ENCODE measurements at places on chromosomes 16 and 17.
A peak's percentile ranks its signal among the peaks of the same experiment; 100 is the strongest.

DNA sequence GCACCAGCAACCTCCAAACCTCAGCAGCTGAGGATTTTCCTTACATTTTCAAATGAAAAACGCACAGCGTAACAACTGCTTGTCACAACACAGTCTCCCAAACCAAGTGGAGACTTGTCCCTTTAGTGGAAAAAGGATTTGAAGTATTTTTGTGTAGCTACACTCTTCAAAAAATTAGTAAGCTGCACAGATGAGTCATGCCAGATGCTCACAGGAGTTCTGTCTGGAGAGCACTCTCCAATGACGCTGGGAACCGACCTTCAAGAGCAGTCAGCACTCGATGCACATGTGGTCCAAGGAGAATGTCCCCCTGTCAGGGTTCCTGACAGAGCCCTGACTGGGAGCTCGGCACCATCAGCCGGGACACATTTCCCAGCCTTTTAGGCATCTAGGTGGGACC, 39.8 kb downstream of the MAP1LC3B start:
- DNase-seq: no peak

DNA sequence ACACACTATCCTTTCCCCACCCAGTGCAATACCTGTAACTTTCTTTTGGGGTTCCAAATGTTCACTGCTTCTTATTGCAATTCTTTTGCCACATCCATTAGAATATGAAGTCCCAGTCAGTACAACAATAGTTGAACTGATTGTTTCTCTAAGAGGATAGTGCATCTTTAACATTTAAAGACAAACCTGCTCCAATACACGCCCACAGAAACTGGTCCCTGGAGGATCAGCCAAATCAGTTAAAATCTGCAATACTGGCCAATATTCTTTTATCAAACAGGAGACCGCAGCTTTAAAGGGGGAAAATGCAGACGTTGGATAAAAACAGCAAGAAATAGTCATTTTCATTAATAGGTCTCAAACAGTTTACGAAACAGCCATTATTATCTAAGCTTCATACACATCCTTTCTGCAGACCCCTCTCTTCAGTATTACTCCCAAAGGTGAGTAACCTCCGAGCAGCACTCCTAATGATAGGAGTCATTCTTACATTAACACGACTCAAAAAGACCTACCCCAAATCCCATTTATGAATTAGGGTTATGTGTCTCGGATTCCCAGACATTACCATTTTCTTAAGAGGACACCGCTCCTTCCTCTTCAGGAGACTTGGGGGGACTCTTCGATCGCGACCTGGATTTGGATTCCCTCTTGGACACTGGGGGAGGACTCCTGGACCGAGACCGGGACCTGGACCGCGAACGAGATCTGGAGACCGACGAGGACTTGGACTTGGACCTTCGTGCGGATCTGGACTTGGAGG, 1.4 kb downstream of the SRSF2 start:
- no peak for DNase-seq

DNA sequence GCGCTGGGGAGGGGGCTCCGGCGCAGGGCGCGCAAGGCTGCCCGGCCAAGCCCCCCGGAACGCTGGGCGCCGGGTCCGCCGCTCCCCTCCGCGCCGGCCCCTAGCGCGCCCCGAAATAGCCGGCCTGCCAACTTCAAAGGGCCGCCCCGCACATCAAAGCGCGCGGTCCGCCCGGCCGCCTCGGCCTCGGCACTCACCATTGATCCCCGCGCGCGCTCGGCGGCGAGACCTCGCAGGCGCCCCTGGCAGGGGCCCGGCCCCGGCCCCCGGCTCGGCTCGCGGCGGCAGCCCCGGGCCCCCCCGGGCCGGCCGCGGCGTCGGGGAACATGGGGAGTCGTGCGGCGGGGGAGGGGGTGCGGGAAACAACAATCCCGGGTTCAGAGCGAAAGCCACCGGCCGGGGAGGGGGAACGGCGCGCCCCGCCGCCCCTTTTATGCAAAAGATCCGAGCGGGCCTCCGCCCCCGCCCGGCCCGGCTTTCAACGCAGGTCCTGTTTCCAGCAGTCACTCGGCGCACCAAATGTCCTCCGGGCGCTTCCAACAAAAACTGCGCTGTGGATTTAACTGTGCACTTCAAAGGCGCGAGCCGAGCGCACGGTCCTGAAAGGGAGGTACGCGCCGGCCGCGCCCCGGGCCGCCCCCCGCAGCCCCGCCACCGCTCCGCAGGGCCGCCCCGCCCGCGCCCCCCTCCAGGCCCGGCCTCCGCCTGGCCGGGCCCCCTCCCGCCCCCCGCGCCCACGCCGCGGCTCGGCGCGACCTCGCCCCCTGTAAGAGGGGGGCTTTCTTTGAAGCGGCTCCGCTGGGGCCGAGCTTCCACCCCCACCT, 608 bp downstream of the AXIN2 start:
- DNase-seq: peak; percentile 65

- DNase-seq: no peak
These were observed 2.5 kb upstream of the SMPD3 start for GRCh38 chr16:68450741-68451255.

DNA sequence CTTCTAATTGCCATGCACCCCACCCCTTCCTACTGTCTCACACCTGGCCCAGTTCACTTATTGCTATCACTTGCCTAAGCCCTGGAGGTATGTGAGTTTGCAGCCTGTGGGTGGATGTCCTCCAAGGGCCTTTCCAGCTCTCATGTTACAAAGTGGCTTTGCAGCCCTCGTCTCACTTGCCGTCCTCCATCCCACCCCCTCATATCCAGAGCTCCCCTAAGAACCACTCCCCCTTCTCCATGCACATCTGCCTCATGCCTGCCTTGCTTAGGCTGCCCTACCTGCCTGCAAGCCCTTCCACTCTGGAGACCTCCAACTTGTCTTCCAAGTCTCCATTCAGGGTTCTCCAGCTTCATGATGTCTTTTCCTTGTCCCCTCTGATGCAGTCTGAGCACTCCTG, 119.4 kb upstream of the NLRP1 start:
- no peak for DNase-seq

GRCh38 chr17:71649941-71650350, 470.9 kb upstream of the SOX9 start:
- DNase-seq: no peak

DNA sequence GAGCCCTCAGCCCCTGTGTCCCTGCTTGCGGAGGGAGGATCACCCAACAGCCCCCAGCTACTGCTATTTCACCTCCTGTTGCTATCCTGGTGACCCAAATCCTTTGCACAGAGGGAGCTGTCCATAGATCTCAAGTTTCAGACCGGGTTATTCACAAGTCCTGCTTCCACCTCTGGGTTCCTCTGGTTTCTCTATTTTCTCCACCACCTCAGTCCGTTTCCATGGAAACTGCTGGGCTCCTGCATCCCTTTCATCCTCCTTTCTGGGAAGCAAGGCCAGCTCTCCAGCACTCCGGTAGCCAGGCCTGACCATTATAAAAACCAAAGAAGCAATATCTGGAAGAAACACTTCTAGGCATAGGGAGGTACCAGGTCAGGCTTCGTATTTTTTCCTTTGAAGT, 4.8 kb upstream of the CALB2 start:
- no peak for DNase-seq

GRCh38 chr17:31869031-31869430, 10.0 kb upstream of the COPRS start:
- DNase-seq: no peak

DNA sequence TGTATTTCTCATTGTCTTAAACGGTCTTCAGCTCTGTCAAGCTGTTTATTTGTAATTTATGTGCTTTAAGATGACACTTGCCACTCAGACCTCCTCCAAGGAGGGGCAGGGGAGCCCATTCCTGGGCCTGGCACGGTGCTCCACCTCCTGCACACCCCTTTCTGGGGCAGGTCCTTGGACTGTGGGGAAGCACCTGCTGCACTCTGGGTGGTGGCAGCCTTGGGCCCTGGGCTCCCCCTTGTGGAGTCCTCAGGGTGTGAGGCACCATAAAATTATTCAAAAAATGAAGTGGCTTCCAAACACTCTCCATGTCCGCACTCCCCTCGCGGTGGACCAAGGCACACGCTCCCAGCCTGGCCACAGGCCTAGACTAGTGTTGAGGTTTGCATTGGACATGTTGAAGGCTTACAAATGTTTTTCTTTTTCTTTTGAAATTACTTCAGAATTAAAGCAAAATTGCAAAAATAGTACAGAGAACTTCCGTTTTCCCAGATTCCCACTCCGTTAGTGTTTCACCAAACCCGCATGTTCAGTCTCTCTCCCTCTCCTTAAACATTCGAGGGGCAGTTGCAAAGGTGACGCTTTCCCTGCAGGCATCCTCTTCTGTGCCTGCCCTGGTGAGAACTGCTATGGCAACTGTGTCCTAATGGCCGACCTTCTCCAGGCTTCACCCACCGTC, 32.4 kb downstream of the FOXK2 start:
- DNase-seq: peak; percentile 76

GRCh38 chr16:69188236-69188549, 1.2 kb downstream of the SNTB2 start:
- DNase-seq: no peak

DNA sequence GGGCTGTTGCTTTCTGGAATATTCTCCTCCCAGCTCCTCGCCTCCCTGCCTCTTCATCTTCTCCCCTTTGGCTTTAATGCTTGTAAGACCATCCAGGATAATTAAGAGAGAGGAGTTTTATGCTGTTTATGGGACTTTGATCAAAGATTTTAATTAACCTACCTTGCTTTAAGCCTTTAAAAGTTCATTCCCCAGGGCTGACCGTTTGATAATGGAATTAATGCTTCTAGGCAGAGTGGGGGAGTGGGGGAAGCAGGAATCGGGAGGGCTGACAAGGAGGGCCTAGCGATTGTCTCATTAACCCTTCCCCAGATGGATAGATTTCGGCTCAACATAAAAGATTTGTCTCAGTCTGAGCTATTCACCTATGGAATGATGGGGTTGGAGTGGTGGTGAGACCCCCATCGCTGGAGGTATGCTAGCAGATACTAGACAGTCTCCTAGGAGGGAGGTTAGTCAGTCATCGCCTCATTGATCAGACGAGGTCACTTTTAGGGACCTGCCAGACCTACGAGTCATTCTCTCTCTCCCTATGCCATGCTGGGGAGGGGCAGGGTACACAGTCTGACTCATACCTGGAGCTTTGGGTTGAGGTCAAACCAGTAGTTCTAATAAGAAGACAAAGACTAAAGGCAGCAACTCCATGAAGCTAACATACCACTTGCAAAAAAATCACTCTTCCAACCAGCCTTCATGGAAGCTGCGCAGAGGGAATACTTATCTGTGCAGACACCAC, 236.6 kb upstream of the NLRP1 start:
- DNase-seq: no peak

GRCh38 chr16:78333808-78334207, 234.4 kb downstream of the WWOX start:
- DNase-seq: no peak

DNA sequence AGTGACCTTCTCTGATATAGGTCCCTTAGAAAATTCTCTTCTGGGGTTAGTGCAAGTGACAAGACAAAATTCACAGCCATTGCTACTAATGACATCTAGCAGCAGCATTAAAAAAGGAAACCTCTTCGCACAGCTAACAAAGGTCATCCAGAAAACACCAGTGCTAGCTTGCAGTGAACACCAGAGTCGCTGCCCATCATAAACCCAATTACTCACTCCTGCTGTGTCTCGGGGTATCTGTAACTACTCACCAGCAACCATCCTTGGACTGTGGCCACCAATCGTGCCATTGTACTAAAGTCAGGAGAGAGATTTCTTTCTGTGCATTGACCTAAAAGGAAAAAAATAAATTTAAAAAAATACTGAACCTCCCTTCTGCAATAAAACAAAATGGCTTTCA, 1494.7 kb upstream of the CDH8 start:
- no peak for DNase-seq

GRCh38 chr17:63001689-63002394, 35.8 kb downstream of the TANC2 start:
- no peak for DNase-seq

- DNase-seq: no peak
These were observed 59.9 kb downstream of the TAOK1 start for GRCh38 chr17:29449865-29450671.

GRCh38 chr16:28891964-28892890, 13.9 kb downstream of the ATP2A1 start:
- no peak for DNase-seq

GRCh38 chr17:76428511-76428910, 24.4 kb downstream of the UBE2O start:
- no peak for DNase-seq

DNA sequence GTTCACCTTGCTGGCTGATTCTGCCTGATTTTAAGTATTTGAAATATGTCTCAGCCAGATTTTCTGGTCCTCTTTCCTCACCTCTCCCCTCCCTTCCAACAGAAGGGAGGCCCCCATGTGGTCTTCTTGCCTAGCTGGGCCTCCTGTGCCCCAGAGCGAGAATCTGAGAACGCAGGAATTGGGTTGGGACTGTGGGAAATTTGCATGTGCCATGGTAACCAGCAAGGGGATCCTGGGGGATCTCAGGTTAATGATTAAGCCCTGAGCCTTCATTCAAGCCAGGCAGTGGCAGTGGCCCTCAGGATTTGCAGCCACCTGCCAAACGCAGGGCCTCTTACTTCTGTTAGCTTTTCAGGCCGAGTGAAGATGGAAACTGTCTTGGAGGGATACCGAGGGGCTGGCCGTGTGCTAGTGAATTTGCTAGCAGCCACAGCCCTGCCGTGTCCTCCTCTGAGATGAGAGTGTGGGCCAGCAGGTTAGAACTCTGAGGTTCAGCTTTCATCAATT, 40.2 kb downstream of the KSR1 start:
- DNase-seq: no peak

GRCh38 chr16:83040174-83040573, 413.4 kb downstream of the CDH13 start:
- no peak for DNase-seq

- DNase-seq: peak; percentile 49
These were observed 2.5 kb upstream of the CDYL2 start for GRCh38 chr16:80806927-80807340.

GRCh38 chr17:64783556-64784352, 121.6 kb upstream of the SMURF2 start:
- DNase-seq: no peak

GRCh38 chr17:37820313-37820994, 75.6 kb upstream of the HNF1B start:
- no peak for DNase-seq

DNA sequence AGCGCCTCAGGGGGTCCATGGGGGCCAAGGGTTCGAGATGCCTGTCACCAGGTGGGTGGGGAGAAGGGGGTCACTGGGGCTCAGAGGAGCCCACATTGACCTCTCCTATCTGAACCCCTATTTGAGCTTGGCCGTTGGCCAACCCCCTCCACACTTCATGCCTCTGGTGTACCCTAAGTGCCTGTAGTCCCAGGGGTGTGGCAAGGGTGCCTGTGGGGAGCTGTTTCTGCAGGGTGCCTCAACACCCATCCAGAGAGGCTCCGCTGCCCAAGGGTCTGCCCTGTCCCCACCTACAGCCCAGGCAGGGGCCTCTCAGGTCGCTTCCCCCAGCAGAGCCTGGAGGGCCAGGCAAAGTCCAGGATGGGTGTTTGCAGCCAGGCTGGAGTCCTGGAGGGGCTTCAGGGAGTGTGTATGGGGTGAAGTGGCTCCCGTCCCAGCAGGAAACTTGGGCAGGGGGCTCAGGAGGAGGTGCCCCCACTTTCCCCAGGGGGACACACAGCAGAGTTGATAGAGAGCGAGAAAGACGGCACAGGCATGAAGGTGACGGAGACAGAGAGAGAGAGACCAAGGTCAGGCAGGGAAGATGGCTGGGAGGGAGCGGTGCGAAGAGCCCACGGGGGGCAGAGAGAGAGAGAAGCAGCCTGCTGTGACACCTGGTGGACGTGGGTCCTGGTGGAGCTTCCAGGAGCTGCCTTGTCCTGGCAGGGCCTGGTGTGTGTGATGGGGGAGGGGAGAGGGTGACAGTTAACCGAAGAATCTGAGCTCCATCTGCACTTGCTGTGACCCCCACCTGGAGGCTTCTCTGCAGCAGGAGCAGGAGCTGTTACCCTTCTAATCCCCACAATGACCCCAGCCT, at the start of gene SEPTIN12:
SEPTIN12 (minus strand) TSS at position 719 of the 856 bp plus-strand sequence; CDS start at position 19, 700 bp downstream.
- DNase-seq: no peak
